NCI-H226 (cell line): ENCODE measurements at places on chromosomes 16 and 17.

- no peak for DNase-seq
Observed at GRCh38 chr16:83215406-83216001, 588.7 kb downstream of the CDH13 start.

GRCh38 chr16:72877374-72878028 is 170.4 kb downstream of the ZFHX3 start:
- peak; percentile 69 for DNase-seq

DNA sequence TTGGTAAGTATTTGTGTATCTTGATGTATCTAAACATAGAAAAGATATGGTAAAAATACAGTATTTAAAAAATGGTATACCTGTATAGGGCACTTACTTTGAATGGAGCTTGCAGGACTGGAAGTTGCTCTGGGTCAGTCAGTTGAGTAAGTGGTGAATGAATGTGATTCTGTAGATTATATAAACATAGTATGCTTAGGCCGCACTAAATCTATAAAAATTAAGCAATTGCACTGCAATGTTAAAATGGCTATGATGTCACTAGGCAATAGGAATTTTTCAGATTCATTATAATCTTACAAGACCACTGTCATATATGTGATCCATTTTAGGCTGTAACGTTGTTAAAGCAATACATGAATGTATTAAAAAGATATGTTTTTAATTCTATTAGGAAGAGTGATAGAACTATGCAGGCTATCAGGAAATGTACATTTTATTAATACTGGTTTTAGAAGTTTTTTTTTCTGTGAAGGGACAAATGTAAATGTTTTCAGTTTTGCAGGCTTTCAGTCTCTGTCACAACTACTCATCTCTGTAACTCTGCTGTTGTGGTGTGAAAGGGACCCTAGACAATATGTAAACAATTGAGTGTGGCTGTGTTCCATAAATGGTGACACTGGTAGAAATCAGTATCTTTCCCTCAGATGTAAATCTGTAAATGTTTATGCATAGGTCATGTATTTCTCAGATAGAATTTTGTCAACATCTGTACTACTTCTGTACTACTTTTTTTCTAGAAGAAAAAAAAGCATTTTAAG is 10.5 kb downstream of the CBFB start:
- DNase-seq: no peak

DNA sequence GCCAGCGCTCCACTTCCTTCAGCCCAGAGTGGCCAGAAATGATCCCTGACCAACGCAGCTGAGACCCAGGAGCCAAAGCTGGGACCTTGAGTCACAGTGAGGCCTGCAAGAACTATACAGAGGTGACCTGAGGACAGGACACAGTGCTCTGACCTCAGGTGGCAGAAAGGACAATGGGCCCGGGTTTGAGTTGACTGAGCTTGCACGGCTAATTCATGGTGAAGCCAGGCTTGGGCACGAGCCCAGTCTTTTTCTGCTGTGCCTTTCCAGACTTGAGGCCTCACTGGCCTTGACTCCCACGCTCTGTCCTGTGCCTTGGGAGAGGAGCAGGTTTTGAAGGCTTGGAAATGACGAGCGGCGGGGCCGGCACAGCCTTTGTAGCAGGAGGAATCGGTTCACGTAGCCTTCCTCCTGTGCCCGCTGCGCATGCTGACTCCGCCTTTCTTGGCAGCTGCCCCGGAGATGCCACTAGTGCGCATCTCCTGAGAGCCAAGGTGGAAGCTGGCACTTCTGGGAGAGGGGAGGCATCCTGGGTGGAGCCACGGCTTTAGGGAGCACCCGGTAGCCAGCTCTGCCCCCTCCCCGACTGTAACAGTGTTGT is 34.9 kb downstream of the NDEL1 start:
- DNase-seq: peak; percentile 51

GRCh38 chr17:12867726-12868125 is 78.4 kb downstream of the ARHGAP44 start:
- DNase-seq: no peak

- DNase-seq: peak; percentile 10
Observed at GRCh38 chr17:13750816-13751793, 149.4 kb upstream of the HS3ST3A1 start.

- DNase-seq: no peak
Observed at GRCh38 chr17:64685705-64686104, 23.6 kb upstream of the SMURF2 start.

DNA sequence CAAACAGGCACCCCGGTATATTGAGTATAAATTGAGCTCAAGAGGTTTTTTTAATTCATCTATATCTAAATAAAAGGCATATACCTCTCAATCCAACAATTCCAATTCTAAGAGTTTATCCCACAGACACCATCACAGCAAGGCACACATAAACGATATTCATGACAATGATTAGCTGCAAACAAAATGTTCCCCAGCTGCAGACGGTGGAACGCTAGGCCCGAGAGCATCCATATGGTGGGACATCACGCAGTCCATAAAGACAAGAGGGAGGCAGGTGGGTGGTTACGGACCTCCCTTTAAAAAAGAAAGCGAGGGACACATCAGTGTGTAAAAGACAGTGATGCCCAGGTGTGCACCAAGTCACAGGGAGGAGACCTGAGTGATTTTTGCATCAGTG is 28.1 kb downstream of the MEAK7 start:
- DNase-seq: no peak

DNA sequence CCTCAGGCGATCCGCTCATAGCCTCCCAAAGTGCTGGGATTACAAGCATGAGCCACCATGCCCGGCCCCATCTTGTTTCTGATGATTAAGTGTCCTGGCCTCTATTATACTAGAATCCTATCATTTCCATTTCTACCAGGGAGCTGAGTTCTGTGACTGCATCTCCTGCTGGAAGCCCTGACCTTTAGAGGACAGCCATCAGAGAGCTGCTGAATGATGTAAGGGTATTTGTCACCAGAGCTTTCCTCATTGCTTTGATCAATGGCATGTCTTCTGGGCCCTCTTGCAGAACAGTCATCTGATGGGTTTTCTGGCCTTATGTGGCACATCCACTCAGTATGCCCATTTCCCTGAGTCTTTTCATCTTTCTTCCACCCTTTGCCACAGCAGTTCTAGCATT is 39.9 kb downstream of the PSMD12 start:
- no peak for DNase-seq

GRCh38 chr16:54164789-54165173 is 121.8 kb downstream of the IRX3 start:
- no peak for DNase-seq

DNA sequence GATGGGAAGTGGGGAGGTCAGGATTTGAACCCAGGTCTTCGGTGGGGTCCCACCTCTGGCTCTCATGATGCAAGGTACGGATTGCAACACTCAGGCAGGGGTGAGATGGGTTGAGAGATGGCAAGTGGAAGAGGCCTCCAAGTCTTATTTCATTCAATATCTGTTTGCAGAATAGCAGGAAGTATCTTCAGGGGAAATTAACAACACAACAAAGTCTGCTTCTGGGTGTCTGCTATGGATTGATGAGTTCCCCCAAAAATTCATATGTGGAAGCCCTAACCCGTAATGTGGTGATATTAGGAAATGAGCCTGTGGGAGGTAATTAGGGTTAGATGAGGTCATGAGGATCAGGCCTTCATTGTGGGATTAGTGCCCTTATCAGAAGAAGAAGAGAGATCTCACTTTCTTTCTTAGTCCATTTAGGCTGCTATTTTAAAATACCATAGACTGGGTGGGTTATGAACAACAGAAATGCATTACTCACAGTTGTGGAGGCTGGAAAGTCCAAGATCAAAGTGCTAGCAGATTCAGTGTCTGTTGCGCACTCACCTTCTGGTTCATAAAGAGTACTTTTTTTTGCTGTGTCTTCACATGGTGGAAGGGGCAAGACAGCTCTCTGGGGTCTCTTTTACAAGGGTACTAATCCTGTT is 4.4 kb upstream of the CD300H start:
- DNase-seq: no peak

DNA sequence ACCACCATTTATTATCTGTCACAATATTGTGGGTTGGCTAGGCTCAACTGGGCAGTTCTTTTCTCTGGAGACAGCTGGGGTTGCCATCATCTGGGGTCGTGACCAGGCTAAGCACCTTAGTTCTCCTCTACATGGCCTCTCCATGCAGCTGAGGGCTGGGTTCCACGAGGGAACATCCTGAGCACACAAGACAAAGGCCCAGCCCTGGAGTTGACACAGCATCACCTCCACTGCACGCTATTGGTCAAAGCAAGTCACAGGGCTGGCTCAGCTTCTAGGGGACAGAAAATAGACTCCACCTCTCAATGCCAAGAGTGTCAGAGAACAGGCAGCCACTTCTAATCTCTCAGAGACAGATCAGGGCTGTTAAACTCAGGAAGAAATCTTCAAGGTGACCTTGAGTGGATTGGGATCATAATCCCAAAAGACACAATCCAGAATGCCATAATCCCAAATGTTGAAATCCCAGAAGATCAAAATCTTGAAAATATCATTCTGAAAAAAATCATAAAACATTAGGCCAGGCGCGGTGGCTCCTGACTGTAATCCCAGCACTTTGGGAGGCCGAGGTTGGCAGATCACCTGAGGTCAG is 13.0 kb upstream of the USP10 start:
- no peak for DNase-seq

DNA sequence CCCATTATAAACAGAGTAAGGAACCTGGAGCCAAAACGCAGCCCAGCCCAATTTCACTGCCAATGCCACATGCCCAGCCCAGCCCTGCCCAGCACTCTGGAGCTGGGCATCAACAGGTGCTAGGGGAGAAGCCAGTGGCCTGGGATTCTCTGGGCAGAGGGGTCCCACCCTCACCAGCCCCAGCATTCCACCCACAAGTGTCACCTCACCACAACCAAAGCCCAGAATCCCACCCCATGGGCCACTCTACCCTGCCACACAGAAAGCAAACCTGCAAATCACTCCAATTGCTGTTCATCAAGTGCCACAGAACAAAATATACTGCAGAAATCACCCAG is 102.5 kb upstream of the CDH5 start:
- no peak for DNase-seq

- no peak for DNase-seq
Observed at GRCh38 chr17:73650140-73650539, 5.9 kb upstream of the SDK2 start.

GRCh38 chr17:2282297-2282873 is 21.2 kb downstream of the SMG6 start:
- peak; percentile 44 for DNase-seq

- DNase-seq: no peak
Observed at GRCh38 chr17:7843257-7843535, 9.2 kb downstream of the KDM6B start.

DNA sequence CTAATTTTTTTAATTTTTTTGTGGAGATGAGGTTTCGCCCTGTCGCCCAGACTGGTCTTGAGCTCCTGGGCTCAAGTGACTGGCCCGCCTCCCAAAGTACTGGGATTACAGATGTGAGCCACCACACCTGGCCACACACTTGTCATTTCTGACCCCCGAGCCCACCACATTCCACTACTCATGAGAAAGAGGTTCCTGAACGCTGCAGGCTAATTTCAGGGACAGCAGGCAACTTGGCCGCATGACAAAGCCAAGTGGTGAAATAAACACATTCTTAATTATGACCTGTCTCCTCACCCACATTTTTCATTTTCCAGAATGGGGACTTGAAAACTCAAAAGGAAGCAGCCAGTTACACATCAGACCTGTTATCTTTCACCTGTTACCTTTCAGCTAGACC is 114.5 kb downstream of the ABCC6 start:
- DNase-seq: no peak

DNA sequence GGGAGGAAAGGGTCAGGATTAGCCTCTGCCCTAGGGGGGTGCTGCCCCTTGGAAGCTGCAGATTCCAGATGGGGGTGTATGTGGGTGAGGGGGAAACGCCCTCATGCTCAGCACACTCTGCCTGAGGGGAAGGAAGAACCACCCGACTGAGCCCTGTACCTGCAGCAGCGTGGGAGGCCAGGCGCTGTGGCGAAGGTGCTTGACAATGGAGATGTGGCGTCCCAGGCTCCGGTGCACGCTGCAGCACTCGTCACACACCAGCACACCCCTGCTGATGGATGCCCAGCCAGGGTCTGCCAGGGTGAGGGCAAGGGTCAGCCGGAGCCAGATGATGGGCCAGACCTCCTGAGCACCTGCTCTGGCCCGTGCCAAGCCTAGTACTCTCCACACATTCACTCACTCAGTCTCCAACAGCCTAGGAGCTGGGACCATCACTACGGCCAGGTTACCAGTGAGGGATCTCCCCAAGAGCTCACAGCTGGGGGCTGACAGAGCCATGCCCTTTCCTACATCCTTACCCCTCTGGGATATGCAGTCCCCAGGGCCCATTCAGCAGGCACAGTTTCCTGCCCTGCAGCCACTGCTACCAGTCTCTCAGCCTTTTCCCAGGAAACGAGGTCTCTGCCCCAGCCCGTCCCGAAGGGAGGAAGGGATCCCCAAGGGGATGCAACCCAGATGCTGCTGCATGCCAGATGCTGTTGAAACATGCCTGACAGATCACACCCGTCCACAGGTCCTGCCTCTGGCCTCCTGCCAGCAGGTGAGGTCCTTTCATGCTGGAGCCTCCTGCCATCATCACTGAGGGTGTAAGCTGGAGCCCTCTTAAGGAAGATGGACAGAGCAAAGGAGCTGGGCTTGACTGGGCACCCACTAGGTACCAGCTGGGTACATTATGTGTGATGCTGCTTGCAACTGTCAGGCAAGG is 5.9 kb downstream of the GIT1 start:
- DNase-seq: no peak

GRCh38 chr16:87207965-87208364 is 109.2 kb downstream of the C16orf95 start:
- no peak for DNase-seq

DNA sequence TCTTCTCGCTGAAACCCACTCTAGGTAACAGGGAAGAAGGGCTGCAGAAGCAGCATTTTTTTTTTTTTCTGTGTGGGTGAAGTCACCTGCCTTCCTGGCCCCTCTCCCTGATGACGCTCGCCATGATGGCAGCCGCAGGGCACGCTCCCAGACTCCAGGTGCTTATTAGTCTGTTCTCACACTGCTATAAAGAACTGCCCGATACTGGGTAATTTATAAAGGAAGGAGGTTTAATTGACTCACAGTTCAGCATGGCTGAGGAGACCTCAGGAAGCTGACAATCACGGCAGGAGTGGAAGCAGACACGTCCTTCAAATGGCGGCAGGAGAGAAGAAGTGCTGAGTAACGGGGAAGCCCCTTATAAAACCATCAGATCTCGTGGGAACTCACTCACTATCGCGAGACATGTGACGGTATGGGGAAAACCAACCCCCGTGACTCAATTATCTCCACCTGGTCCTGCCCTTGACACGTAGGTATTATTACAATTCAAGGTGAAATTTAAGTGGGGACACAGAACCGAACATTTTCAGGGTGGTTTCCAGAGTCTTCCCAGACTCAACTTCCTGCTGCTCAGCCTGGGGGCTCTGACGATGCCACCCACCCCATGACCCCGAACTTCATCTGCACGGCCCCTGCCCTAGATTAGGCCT is 34.9 kb upstream of the NLRP1 start:
- no peak for DNase-seq

- no peak for DNase-seq
Observed at GRCh38 chr16:67429799-67430503, 970 bp upstream of the HSD11B2 start.
